DMS153 (cell line): ENCODE measurements at places on chromosomes 16 and 17.

DNA sequence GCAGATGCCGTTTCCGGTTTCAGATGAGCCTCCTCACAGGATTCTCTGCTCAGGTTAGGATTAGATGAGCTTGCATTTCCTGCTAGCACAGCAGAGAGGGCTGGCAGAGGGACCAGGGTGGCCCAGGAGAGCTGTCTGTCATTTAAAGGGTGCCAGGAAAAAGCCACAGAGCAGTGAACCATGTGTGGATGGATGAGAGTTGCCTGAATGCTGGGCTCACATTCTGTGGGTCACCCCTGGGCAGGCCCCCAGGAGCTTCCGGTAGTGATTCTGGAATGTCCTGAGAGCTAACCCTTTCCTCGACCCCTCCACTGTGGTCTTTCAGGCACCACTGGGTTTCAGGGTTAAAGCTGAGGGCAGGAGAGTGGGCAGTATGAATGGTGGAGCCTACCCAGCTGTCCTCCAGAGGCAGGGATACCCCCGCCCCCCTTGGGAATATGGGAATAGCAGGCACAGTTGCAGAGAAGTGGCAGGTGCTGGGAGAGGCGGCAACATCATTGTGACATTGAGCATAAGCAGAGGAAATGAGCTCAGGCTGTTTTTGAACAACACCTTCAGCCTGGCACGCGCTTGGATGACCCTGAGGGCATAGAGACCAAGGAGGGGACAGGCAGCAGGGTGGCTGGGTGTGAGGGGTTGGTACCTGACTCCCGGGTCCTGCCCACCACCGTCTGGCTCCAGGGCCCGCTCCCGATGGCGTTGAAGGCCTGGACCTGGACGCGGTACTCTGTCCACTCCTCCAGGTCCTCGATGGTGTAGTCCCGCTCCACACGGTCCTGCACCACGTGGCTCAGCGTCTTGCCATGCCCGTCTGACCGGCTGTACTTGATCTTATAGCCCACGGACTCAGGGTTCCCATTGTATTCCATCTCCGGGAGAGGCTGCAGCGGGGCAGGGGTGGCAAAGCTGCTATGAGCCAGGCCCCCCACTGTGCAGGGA, 83.0 kb upstream of the CDC42EP4 start:
- peak; percentile 75 for DNase-seq

DNA sequence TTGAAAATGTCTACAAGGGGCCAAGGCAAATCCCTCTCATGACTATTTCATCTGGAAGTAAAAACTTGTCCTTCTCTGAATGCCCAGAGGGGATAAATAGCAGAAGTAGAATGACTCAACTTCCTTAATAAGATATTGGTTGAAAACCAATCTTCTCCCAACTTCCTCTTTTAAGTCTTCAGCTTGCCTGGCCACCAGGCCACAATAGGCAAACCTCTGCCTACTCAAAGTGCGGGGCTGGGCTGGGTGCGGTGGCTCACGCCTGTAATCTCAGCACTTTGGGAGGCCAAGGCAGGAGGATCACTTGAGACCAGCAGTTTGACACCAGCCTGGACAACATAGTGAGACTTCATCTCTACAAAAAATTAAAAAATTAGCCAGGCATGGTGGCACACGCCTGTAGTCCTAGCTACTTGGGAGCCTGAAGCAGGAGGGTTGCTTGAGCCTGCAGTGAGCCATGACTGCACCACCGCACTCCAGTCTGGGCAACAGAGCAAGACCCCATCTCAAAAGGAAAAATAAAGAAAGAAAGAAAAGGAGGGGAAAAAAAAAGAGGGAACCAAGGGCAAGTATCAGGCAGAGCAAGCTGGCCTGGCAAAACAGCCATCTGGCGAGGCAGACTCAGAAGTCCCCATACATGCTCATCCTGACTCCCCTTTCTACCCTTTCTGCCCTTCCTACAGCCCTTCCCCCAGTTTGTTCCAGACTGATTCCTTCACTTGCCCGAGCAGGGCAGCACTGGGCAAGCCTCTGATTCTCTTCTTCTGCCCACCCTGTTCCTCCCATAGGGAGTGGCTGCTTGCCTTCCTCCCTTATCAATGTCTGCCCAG, 20.6 kb downstream of the MAP3K14 start:
- no peak for DNase-seq

DNA sequence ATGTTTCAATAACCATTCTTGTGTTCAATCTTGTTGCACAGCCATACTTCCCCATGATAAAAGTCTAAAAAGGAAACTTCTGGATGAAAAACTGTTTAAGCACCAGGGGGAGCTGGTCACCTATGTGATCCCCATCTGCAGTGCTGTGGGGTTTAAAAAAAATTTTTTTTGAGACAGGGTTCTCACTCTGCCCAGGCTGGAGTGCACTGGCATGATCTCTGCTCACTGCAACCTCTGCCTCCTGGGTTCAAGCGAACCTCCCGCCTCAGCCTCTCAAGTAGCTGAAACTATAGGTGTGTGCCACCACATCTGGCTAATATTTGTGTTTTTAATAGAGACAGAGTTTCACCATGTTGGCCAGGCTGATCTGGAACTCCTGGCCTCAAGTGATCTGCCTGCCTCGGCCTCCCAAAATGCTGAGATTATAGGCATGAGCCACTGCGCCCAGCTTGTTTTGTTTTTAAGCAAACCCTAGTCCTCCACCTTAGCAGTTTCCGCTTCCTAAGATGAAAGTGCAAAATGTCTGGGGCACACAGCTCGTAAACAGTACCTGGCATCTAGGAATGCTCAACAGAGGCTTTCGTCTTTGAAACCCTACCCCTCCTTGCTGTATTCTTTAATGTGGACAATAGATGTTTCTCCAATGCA, 25.4 kb downstream of the DNAJA2 start:
- DNase-seq = no peak

DNA sequence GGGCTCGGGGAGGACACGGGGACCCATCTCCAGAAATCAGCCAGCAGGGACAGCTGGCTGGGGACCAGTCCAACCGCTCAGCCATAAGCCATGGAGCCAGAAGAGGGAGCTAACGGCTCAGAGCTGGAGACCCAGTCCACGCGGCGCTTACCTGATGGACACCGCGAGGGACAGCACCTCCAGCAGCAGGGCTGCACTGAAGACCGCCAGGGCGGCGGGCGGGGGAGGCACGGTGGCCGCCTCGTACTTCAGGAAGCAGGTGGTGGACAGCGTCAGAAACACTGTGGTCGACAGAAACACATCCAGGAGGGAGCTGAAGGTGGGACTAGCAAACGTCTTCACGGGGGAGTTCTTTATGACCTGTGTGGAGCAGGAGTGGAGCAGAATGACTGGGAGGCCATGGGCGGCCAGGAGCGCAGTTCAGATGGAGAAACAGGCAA, 102.6 kb upstream of the CREBBP start:
- peak; percentile 67 for DNase-seq

GRCh38 chr17:4180791-4181190, 37.8 kb downstream of the CYB5D2 start:
- DNase-seq = no peak
